Fibroblast of skin of left quadriceps (primary cell): ENCODE measurements at places on chromosomes 5 and 9.

DNA sequence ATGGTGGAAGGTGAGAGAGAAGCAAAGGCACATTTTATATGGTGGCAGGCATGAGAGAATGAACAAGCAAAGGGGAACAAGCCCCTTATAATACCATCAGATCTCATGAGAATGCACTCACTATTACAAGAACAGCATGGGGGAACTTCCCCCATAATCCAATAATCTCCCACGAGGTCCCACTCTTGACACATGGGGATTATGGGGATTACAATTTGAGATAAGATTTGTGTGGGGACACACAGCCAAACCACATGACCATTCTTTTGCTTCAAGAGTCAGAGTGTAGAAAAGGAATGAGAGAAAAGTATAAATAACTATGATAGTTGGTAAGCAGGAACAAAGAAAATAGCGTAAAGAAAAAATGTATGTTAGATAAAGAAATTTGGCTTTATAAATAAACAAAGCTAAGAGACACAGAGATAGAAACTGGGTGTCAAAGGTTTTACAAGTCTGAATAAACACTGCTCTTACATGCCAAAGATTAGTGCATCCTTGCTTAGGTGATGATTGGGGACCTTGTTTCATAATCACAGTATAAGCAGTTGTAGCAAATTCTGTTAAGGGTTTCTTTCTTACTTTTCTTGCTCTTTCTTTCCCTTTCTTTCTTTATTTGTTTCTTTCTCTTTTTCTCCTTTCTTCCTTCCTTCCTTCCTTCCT, 91.9 kb upstream of the PAPPA start:
- no peak for DNase-seq

DNA sequence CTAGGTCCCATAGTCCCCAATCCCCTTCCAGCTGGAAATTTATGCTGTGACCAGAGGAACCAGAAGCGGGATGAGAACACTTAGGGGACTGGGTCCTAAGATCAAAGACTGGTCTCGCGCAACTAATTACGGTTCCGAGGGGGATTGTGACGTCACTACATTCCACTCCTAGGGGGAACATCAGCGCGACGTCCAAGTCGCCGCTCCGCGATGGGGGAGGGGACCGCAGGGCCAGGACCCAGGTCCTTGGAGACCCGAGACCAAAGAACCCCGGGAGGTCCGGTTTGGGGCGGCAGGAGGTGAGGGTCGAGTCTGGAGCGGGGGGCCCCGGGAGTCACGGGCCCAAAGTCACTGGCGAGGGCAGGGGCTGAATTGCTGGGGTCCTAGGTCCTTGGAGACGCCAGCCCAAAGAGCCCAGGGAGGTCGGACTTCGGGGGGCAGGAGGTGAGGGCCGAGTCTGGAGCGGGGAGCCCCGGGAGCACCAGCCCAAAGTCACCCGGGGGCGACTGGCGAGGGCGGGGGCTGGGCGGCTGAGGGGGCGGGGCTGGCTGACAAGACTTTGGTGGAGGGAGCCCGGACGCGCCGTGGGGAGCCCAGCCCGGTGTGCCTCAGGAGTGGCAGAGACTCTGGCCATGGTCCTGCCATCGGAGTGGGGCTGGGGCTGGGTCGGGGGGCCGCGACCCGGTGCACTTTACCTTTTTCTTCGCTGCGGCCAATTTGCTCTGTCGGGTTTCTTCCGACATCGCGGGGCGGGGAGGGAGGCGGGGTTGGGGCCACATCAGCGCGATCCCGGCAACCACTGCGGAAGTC, at the start of gene GOLGA2:
GOLGA2 (minus strand) TSS at position 810 of the 810 bp plus-strand sequence; CDS start at position 779, 31 bp downstream.
- peak; percentile 18 for DNase-seq

- no peak for DNase-seq
These were observed 476.6 kb upstream of the EDIL3 start for GRCh38 chr5:84861306-84861705.

DNA sequence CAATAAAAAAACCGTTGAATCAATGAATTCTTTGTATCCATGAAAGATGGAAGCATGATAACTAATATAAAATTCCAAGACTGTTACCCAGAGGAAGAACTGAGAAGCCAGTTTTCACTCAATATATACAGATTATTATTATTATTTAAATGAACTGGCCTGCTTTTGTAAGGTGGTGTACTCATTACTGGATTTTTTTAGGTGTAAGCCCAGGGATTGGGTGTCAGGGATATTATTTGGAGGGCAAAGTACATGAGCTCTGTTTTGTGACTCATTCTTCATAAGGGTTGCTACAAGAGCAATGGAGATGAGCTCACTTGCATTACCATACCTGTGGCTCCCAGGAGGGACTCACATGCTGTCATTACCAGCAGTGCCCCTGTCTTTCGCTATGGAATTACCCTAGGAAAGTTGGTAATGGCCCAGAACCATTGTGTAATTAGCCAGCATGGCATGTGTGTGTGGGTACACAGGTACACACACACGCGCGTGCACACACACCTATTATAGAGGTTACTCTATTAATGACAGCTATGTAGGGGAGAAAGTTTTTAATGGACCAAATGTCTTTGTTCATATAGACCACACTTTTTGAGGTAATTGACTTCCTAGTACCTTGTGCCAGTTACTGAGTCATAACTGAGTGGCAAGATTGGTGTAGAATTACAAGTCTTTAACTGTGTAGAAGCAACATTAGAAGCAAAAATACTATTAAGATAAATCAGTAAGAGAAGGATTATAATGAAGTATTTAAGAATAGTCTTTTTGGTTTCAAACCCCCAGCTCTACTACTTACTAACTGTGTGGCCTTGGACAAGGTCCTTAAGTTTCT, 143.4 kb downstream of the GDNF start:
- no peak for DNase-seq

- no peak for DNase-seq
These were observed 183.2 kb upstream of the POU5F2 start for GRCh38 chr5:93924628-93925027.

GRCh38 chr9:120861935-120862334, 15.1 kb downstream of the PHF19 start:
- DNase-seq: no peak
